Caki2 (cell line): ENCODE measurements at places on chromosomes 16 and 17.

DNA sequence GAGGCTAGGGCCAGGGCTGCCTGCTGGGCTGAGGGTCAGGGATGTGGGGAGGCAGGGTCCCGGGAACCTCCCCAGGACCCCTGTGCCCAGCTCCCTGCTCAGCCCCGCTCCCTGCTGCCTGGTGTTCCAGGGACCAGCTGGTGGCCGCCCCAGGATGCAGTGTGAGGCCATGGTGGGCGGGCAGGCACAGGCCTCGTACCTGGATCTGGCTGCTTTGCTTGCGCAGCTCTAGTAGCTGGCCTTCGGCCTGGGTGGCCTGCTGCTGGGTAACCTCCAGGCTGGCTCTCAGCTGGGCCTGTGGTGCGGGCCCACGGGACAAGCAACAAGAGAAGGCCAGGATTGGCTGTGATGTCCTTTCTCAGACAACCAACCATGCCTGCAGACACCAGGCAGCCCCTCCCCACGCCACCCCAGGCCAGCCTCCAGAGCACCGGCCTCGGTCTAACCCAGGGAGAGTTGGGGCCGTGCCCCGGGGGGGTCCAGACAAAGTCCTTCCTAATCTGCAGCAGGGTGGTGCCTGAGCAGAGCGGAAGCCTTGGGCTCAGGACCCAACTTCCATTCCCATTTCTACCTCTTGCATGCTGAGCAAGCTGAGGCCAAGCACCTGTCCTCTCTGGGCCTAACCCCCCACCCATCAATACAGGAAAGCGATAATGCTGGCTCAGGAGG lies 4.1 kb downstream of the TRIM65 start:
- DNase-seq: no peak

DNA sequence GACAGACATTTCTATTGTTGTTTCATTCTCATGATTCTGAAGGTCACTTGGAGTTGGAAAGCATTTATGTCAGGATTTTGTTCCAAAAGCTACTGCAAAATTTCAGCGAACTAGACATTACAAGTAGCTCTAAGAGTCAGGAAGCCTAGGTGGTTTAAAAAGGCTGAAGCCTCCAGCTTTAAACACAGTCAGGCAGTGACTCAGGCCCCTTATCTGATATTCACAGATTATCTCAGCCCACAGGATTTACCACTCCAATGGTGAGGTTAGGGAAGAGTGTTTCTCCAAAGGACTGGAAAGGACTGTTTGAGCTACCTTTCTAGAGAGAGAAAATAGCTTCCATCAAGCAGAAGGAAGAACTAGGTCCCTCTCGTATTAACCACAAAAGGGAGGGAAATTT lies 624.4 kb upstream of the C16orf82 start:
- DNase-seq: no peak

GRCh38 chr16:22855231-22855630 lies 41.3 kb downstream of the HS3ST2 start:
- no peak for DNase-seq

DNA sequence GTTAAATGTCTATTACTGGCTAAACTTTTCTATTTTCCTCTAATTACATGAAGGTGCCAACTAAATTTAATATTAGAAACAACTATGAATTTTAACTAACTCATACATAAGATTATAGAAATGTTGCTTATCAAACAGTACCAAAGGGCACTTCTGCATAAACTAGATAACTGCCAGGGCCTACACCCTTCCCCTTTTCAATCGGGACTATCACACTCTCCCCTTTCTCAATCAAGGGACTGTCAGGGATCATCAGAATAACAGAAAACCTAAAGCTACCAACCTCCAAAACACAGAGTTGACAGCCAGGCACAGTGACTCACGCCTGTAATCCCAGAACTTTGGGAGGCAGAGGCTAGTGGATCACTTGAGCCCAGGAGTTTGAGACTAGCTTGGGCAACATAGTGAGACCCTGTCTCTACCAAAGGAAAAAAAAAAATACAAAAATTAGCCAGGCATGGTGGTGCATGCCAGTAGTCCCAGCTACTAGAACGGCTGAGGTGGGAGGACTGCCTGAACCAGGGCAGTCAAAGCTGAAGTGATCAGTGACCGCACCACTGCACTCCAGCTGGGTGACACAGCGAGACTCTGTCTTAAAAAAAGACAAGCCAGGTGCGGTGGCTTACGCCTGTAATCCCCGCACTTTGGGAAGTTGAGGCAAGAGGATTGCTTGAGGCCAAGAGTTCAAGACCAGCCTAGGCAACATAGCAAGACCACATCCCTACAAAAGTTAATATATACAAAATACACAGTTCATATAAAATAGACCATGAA lies 3.2 kb upstream of the PHLPP2 start:
- no peak for DNase-seq

GRCh38 chr16:82518811-82519210 lies 108.0 kb upstream of the CDH13 start:
- no peak for DNase-seq

DNA sequence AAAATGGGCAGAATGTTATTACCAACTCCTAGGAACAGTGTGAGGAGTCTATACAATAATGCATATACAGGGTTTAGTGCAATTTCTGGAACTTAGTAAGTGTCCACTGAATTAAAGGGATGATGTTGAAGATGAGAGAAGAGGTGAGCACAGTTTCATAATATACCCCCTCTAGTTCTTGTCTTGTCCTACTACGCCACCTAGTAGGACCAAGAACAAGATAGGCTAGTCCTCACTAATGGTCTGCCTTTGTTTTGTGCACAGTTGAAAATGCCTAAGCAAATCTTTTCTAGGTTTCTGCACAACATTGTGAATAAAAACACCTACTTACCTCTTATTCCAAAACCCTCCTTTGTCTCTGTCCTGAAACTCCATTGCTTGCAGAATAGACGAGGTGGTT lies 670.2 kb downstream of the CDH8 start:
- no peak for DNase-seq

GRCh38 chr17:72511242-72511641 lies 390.4 kb downstream of the SOX9 start:
- no peak for DNase-seq

DNA sequence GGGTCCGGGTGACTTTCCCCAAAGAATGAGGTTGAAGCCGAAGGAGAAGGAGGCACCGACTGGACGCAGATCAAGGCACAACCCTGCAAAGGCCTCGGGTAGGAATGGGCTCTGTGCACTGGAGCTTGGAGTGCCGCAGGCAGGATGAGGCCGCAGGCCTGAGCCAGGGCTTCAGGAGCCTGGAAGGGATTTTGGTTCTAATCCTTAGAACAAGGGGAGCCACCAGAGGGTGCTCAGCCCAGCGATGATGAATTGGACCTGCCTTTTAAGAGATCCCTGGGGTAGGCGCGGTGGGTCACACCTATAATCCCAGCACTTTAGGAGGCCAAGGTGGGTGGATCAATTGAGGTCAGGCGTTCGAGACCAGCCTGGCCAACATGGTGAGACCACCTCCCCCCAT lies 8.1 kb downstream of the CIBAR2 start:
- DNase-seq: no peak

- DNase-seq: no peak
These were observed 83.6 kb downstream of the TMEM100 start for GRCh38 chr17:55639096-55639495.

DNA sequence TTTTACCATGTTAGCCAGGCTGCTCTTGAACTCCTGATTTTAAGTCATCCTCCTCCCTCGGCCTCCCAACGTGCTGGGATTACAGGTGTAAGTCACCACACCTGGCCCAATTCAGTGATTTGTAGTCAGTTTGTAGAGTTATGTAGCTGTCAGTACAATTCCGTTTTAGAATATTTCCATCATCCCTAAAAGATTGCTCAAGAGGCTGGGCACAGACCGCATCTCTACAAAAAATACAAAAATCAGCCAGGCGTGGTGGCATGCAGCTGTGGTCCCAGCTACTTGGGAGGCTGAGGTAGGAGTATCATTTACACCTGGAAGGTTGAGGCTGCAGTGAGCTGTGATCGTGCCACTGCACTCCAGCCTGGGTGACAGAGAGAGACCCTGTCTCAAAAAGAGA lies 20.6 kb downstream of the RGS11 start:
- DNase-seq: no peak

- DNase-seq: no peak
These were observed 8.2 kb downstream of the GAS2L2 start for GRCh38 chr17:35744830-35745229.

DNA sequence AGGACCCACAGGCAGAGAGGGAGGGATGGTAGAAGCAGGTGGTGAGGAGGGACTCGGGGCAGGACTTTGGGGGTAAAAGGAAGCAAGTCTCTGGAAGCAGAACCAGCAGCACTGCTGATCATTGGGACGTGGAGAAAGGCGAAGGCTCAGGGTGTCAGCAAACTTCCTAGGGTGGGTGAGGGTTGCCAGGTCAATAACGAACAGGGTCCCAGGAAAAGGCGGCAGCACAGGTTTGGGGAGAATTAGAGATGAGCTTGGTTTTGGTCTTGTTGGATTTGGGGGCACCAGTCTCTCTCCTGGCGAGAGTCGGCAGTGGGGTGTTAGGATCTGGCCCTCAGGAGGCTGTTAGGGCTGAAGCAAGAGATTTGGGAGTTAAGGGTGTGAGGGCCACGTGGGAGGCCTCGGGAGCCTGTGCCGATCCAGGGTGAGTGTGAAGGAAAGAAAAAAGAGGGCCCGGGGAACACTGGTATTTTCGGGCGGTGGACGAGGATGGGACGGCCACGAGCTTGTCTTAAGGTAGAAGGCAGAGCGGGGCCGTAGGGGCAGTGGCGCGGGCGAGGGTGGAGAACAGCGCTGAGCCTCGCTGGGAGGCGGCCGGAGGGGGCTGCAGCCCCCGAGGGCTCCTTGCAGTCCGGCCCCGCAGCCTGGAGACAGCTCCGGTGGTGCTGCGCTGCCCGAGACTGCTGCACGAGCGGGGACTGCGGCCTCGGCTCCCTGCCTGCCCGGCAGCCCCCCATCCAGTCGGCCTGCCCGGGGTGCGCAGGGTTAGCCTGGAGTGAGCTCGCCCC lies 765 bp upstream of the ADORA2B start:
- no peak for DNase-seq

DNA sequence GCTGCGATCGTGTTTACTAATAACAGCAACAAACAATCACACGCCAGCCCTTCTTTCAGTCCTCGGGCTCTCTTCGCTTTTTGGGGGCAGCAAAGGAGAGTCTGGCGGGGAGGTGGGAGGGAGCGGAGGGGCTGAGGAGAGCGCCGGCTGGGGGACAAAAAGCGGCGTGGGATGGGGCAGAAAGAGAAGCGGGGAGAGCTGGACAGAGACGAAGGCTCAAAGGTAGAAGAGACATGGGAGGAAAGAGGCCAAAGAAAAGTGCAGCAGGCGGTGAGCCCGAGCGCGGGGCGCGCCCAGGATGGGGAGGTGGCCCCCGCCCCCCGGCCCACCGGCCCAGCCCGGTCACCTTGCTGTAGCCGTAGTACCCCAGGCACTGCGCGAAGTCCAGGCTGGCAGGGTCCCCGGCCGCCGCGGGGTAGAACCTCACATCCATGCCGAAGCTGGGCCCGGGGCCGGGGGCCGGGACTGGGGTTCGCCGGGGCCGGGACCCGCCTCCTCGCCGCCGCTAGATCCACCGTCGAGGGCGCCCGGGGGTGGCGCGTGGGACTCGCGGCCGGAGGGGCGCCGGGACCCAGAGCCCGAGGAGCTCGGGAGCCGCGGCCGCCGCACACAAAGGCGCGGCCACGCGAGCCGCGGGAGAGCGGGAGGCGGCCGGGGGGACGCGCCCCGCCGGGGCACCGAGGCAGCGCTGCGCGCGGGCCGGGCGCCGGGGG lies 496 bp downstream of the TOX3 start:
- DNase-seq: no peak

- DNase-seq: no peak
These were observed 95.2 kb upstream of the CIBAR2 start for GRCh38 chr16:85207357-85207921.

DNA sequence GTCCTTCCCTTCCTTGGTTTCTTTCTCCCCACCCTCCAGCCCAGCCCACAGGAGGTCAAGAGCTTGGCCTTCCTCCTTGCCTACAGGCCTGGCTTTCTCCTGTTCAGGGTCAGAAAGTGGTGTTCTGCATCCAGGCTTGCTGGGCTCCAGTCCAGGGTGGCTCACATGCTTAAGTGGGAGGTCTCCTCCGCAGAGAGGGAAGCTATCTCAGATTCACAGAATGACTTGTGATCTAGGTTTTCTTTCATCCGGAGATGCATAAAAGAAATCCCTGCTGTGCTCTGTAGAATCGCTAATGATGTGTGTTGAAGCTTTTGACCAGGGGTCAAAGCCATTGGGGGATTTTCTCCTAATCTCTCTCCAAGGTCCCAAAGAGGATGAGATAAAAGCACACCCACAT lies 382.3 kb upstream of the EEF2KMT start:
- DNase-seq: no peak

DNA sequence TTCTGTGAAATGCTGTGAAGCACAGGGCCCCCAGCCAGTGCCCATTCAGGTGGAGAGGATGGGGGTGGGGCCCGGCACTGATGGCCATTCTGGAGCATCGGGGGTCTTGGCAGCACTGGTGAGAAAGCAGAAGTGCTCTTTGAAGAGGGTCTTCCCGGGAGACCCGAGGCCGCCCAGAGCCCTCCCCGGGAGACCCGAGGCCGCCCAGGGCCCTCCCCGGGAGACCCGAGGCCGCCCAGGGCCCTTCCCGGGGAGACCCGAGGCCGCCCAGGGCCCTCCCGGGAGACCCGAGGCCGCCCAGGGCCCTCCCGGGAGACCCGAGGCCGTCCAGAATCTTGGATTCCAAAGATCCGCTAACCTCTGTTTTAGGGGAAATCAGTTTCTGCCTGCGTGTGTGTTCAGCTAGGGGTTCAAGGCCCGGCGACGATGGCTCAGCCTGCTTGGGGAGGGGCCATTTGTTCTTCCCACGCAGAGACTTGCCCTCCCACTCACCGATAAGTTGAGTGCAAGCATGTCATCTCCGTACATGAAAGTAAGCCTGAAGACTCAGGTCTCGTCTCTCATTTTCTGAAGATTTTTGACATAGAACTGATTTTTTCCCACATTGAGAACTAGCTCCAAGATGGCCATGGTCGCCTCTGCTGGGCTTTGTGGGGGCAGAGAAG lies 35.2 kb upstream of the CAPN15 start:
- DNase-seq: no peak

DNA sequence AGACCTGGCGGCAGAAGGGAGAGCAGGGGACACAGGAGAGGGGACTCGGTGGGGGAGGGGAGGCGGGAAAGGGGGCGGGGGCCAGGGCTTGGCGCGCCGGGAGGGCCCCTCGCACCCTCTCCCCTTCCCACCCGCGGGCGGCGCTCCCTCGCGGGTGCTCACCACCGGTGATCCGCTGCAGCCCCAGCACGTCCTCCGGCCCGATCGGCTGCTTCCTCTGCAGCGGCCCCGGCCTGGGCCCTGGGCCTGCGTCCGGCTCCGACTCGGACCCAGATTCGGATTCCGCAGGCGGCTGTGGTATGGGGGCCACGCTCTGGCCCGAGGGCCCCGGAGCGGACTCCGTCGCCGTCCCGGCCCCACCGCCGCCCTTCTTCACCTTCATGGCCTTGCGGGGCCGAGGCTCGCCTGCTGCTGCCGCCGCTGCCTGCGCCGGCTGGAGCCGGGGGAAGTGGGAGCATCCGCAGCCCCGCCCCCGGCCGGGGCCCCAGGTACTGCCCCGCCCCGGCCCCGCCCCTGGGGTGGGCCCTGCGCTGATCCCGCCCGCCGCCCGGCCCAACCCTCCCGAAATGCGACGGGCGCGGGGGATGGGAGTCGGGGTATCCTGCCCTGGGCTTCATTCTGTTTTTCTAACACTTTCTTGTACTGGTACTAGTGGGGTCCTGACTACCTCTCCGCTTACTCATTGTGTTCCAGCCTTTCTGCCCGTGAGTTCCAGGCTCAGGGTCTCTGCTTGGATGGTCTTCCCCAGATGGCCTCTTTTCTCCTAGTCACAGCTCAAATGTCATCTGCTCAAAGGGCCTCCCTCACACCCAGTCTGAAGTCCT lies at the start of gene UNC119:
TSS of gene UNC119 (minus strand) at position 449 of the 824 bp plus-strand sequence. CDS start at position 382, 67 bp downstream.
- DNase-seq: peak; percentile 59
